Stimulated activated CD4-positive, alpha-beta T cell treated with anti-CD3 and anti-CD28 coated beads, Interleukin-1b, Interleukin-23, amount 100 ng/mL, for 24 hours (primary cell): ENCODE measurements at places on chromosomes 5 and 9.

GRCh38 chr5:133353741-133354140 lies 258.6 kb downstream of the FSTL4 start:
- no peak for DNase-seq

GRCh38 chr5:172919525-172920446 lies 39.4 kb upstream of the RPL26L1 start:
- DNase-seq: no peak

DNA sequence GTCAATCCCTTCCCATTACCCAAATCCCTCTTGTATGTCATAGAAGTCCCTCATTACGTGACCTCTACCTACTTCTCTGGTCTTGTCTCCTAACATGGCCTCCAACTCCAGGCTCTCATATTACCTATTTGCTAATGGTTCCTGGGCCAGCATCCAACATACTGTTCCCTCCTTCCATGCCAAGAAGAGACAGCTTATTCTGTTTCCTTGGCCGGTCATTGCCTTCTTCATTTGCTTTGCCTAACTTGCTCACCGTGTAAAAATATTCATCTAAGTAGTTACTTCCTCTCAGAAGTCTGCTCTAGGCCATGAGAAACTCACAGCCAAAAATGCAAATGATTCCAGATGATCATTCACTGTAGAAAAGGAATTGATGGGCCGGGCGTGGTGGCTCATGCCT lies 8.9 kb upstream of the IL6ST start:
- no peak for DNase-seq

- DNase-seq: no peak
These were observed 44.9 kb upstream of the RAPGEF6 start for GRCh38 chr5:131679911-131680310.

- no peak for DNase-seq
These were observed 119.2 kb downstream of the MSX2 start for GRCh38 chr5:174843263-174844250.

DNA sequence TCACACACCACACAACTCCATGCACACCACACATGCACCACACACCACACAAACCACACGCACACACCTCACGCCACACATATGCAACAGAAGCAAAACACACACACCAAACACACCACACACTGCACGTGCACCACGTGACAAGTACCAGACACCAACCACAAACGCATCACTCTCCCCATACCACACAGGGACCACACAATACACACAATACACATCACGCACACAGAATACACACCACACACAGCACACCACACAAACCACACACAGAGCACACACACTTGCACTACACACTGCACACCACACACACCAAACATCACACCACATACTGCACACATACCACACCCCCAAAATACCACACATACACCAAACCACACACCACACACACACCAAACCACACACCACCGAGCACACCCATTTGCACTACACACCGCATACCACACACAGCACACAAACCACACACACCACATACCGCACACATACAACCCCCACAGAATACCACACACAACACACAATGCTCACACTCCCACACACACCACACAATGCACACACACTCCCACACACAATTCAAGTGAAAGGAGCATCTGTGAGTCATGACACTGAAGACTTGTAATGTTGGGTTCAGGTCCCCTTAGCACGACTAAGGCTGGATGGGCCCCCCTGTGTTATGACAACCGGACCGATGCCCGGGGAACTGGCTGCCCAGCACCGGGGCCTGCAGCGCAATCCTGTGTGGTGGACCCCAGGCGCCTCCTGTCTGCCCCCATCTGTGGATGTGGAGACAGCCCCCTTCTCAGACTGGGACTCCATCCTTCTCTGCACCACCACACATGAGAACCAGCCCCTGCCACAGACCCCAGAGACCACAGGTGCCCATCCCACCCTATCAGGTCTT lies 6.0 kb upstream of the ZDHHC11 start:
- no peak for DNase-seq

GRCh38 chr5:139669662-139670368 lies 21.7 kb downstream of the CXXC5 start:
- no peak for DNase-seq

- no peak for DNase-seq
These were observed 30.9 kb downstream of the S1PR3 start for GRCh38 chr9:89022001-89022759.

DNA sequence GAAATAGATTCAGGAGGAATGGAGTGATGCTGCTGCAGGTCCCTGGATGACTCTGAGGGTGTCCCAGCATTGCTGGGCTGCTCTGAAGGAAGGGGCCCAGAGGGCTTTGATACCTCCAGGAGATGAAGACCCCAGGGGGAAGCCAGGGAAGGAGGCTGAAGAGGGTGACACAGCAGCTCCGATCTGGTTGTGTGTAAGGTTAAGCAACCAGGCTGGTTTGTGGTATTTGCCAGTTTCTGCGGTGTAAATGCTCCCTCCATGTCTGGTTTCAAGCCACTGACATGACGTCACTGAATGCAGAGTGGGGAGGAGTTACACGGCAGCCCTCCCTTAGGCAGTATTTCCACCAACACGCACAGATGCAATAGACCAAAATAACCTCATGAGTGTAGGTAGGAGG lies 40.0 kb upstream of the ORM1 start:
- no peak for DNase-seq

- DNase-seq: no peak
These were observed 42.5 kb downstream of the GOLPH3 start for GRCh38 chr5:32131604-32132003.

- no peak for DNase-seq
These were observed 46.5 kb upstream of the FKTN start for GRCh38 chr9:105511446-105511845.

DNA sequence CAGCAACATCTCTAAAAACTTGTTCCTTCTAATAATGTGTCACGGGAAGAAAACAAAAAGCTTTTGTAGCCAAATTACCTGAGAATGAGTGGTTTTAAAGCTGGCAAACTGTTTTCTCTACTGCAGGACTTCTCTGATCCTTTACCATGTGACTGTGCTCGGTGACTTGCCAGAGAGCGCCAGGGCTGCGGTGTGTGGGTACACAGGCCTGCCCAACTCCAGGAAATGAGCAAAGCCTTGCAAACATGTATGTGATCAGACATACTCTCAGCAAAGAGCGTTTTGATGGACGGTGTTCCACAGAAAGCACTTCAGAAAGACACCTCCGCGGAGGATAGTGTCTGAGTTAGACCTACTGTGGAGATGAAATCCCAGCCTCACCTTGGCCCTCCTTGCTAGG lies 157.3 kb downstream of the SPOCK1 start:
- DNase-seq: no peak
